Endothelial cell of umbilical vein (primary cell): ENCODE measurements at places on chromosomes 3 and 15. TPM values are rescaled to one million over a fixed set of nuclear protein-coding genes. Genes with fewer than 3 reads are reported as not detected.

RASL12 gene
- not detected in 2 replicates for total RNA-seq

GOLGA8R gene
- 2.0 and 2.2 TPM in 2 replicates for total RNA-seq

FEZF2 gene
- total RNA-seq: not detected in 2 replicates

NR2E3 gene
- total RNA-seq: 0.25 and 0.38 TPM in 2 replicates

PRR20G gene
- total RNA-seq: not detected in 2 replicates

GOLGA8G gene
- total RNA-seq: not detected in 2 replicates

LIPH gene
- total RNA-seq: not detected in 2 replicates

LRRC2 gene
- 0.39 and 0.73 TPM in 2 replicates for total RNA-seq

TGM5 gene
- total RNA-seq: not detected in 2 replicates

TMCO5A gene
- total RNA-seq: not detected in 2 replicates

LRRC31 gene
- not detected in 2 replicates for total RNA-seq

BFSP2 gene
- not detected in 2 replicates for total RNA-seq

SI gene
- total RNA-seq: not detected in 2 replicates

ASTE1 gene
- total RNA-seq: 5.8 and 6.7 TPM in 2 replicates

SRGAP3 gene
- not detected in 2 replicates for total RNA-seq
